ENCODE measurements at places on chromosomes 3 and 15.
A peak's percentile ranks its signal among the peaks of the same experiment; 100 is the strongest.

- peak; percentile 86 for DNase-seq
Observed at GRCh38 chr3:184513276-184514170, 48.1 kb upstream of the EPHB3 start.

GRCh38 chr3:13513051-13513912 lies 33.2 kb downstream of the HDAC11 start:
- no peak for DNase-seq

- DNase-seq: no peak
Observed at GRCh38 chr3:21446027-21446426, 305.0 kb downstream of the ZNF385D start.

DNA sequence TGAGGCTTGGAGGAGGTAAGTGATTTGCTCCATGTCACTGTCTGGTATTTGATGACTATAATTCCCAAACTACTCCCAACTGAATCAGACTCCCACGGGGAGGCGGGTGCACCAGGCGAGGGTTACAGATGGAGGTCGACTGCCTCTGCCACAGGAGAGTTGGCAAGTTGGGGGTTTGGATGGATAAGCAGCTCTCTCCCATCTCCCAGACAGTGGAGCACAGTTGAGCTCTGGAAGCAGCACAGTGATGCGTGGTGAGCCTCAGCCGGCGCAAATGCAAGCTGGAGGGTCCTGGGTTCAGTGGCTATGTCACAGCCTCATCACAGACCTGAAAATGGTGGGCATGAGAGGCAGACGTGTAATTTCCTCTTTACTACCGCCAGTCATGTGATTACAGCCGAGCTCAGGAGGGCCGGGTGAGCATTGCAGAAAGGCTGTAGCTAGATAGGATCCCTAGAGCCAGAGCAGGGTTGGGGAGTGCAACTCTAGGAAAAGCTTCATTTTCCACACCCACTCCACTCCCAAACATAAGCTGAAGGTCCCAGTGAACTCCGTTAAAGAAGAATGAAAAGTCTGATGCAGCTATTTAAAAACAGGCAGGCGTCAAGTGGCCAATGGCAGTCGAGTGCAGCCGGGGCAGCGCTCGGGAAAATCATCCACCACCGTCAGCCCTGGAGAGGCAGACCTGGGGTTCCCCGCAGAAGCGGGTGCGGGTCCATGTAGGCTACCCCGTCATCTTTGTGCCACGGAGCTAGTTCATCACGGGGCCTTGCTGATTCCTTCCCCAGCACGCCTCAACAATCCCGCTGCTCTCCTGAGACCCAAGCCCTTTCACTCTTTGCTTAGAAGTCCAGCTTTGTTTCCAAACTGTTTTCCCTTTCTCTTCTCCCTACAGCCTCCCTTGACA lies 33.3 kb upstream of the VPS8 start:
- DNase-seq: no peak

- DNase-seq: no peak
Observed at GRCh38 chr15:25684521-25685431, 178.4 kb downstream of the ATP10A start.

GRCh38 chr3:43259626-43260025 lies 26.7 kb upstream of the SNRK start:
- DNase-seq: no peak

GRCh38 chr15:65379986-65380385 lies 2.2 kb upstream of the IGDCC3 start:
- DNase-seq: no peak

- DNase-seq: no peak
Observed at GRCh38 chr3:123071146-123071545, 4.3 kb downstream of the PDIA5 start.

All from activated naive CD4-positive, alpha-beta T cell treated with anti-CD3 and anti-CD28 coated beads, Interleukin-2, amount 50 U/mL, for 16 hours (primary cell).